NCI-H1092 treated with DMSO at 0.1 percent for 48 hours (cell line): ENCODE measurements at places on chromosomes 7 and 10.

GRCh38 chr10:73910764-73911552 is at the start of gene PLAU:
PLAU (plus strand) TSS chr10:73911132; CDS start chr10:73911556, 424 bp downstream.
- DNase-seq: no peak

DNA sequence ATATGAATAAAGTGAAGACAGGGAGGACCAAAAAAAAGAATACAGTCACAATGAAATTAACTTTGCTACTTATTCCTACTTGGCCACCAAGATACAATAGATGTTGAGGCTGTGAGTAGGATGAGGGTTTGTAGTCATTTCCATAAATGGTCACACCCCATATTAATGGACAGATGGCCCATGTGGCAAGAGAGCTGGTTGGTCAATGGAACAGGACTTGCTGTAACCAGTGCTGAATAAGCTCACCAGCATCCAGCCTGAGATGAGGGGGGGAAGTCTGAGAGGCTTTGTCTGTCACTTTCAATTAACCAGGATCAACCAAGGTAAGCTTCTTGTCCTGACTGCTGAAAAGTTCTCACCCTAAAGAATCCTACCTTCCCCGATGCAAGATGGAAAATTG is 130.4 kb upstream of the KCNMA1 start:
- DNase-seq: no peak

GRCh38 chr10:91418416-91418815 is 8.3 kb downstream of the HECTD2 start:
- no peak for DNase-seq

GRCh38 chr10:60732198-60732806 is 46.0 kb upstream of the CDK1 start:
- DNase-seq: no peak

- no peak for DNase-seq
Observed at GRCh38 chr10:71627956-71628355, 91.6 kb downstream of the C10orf105 start.
